ENCODE measurements at places on chromosomes 13 and 19.

GRCh38 chr13:91174886-91175501 is 172.5 kb upstream of the MIR17HG start:
- DNase-seq, result no peak

GRCh38 chr19:49194408-49194807 is 36.8 kb downstream of the TRPM4 start:
- DNase-seq, result no peak

DNA sequence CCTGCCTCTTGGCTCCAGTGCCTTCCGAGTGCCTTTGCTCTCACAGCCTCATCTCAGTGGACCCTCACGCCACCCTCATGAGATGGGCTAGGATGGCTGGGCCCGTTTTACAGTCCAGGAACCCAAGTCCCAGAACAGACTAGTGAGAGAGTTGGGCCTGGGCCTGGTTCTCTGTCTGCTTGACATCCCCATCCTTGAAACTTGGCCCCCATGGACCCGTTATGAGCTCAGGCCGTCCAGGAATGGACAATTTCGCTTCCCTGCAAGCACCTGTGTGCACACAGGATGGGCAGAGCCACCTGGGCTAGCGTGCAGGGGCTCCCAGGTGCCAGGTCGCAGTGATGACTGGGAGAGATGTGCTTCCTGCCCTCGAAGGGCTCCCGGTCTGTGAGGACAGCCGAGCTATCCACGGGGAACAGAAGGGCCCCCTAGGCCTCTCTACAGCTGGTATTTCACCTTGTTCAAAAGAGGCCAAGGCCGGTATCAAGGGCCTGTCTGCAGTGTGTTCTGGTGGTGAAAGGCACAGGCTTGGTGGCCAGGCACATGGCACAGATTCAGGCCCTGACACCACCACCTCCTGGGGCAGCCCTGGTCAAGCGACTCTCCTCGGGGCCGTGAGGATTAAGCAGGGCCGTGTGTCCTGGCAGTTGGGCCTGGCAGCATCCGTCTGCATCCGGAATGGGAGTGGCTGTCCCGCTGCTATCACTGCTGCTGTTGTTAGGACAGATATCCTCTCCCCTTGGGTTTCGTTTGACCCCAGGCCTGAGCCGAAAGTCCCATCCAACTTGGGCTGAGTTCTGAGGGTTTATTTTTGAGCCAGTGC is 38.9 kb downstream of the CAPN12 start:
- no peak for DNase-seq

DNA sequence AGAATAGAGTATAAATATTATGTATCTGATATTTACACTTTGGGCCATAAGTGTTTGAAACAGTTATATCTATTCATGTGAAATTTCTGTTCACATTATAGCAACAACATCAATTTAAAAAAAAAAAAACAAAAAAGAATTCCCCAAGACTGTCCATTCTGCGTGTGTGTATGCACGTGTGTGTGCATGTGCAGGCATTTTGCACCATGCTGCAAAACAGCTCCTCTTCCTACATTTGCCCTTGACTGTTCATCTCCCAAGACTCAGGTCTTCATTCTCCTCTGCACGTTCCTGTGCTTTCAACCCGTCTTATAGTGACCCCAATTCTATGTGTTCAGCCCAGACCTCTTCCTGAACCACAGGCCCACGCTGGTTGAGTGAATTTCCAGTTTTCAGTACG is 149.4 kb downstream of the SHISA2 start:
- DNase-seq, result no peak

DNA sequence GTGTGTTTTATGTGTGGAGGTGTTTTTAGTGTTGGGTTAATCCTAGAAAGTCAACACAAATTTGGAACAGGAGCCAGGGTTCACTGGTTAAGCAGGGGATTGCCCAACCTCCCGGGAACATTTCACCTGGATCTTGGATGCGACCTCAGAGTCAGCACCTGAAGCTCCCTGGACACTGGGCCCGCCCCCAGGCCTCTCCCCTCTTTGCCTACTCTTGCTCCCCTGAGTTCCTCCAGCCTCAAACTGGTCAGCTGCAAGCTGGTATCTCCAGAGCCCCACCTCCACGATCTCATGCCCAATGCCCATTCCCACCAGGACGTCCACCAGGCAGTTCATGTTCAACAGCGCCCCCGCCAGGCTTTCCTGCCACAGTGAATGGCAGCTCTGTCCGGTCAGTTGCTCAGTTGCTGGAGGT is 9.7 kb downstream of the HSD17B14 start:
- DNase-seq, result no peak

GRCh38 chr19:34595683-34596082 is 81.3 kb downstream of the SCGB2B2 start:
- no peak for DNase-seq

DNA sequence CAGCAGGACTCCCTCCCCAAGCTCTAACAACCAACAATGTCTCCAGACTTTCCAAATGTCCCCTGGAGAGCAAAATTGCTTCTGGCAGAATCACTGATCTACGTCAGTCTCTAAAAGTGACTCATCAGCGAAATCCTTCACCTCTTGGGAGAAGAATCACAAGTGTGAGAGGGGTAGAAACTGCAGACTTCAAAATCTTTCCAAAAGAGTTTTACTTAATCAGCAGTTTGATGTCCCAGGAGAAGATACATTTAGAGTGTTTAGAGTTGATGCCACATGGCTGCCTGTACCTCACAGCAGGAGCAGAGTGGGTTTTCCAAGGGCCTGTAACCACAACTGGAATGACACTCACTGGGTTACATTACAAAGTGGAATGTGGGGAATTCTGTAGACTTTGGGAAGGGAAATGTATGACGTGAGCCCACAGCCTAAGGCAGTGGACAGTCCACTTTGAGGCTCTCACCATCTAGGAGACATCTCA is 6.2 kb upstream of the CEACAM5 start:
- DNase-seq, result no peak

DNA sequence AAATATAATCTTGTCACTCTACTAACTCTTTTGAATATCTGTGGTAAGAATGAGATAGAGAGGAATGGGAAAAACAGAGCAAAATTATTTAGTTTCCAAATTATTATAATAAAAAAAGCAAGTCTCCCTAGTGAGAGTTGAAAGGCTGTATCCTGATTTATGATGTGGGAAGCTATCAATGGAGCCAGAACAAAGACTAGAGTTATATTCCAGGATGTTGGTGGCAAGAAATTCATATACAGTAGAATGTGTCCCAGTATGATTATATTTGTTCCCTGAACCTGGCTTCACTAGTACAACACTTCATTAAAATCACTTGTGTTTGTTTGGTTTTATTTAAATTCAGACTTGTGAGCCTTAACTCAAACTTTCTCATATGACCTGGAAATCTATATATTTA is 630.3 kb downstream of the GPC5 start:
- DNase-seq, result no peak

DNA sequence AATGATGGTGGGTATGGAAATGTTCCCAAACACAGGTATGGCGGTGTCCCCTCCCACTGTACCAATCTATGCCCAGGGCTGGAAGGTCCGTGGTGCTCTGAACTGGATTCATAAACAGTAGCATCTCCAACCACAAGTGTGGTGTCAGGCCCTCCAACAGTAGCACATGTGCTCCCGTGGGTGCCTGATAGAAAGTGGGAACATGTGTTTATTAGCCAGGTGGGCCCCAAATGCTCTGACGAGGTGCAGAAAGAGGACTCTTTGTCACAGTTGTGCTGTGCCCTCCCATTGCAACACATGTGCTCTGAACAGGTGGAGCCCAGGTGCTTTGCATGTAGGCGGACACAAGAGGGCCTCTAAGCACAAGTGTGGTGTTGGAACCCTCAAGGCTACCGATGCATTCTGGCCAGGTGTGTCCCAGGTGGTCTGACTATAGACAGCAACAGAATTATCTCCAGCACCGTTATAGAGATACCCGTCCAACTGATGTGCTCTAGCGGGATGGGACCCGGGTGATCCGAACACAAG is 75.4 kb upstream of the ZNF30 start:
- DNase-seq, result no peak

- DNase-seq, result no peak
Measured at GRCh38 chr13:45207319-45207718, 6.5 kb upstream of the KCTD4 start.

- DNase-seq, result no peak
Measured at GRCh38 chr19:19347401-19348110, 26.9 kb downstream of the MAU2 start.

DNA sequence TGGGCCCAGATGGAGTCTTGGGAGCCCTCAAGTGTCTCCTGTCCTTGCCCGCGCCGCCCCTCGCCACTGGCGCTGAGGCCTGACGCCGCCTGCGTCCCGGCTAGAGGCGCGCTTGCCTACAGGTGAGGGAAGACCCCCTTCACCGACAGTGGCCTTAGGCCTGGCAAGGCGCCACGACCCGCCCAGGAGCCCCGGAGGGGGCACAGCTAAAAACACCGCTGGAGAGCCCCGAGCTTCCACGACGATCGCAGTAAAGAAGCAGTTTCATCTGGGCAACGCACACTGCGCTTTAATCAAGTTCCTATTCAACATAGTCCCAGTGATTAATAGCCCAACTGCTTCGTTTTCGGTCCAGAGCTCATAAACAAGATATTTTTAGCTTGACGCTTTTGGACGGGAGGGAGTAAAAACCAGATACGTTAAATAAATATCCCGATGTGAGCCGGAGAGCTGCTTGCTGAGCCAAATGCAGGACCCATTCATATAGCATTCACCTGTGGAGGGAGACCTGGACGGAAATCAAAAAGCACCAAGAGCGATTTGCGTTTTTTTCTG is 1.5 kb upstream of the CEBPA start:
- no peak for DNase-seq

- DNase-seq, result no peak
Measured at GRCh38 chr13:95568131-95568530, 15.6 kb downstream of the CLDN10 start.

- DNase-seq, result no peak
Measured at GRCh38 chr13:97302611-97303010, 80.5 kb downstream of the MBNL2 start.

DNA sequence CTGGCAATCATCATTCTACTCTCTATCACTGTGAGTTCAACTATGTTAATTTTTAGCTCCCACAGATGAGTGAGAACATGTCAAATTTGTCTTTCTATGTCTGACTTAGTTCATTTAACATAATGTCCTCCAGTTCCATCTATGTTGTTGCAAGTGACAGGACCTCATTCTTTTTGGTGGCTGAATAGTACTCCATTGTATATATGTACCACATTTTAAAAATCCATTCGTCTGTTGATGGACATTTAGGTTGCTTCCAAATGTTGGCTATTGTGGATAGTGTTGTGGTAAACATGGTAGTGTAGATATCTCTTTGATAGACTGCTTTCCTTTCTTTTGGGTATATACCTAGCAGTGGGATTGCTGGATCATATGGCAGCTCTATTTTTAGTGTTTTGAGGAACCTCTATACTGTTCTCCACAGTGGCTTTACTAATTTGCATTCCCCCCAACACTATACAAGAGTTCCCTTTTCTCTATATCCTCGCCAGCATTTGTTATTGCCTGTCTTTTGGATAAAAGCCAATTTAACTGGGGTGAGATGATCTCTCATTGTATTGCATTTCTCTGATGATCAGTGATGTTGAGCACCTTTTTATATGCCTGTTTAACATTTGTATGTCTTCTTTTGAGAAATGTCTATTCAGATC is 124.1 kb downstream of the PCCA start:
- DNase-seq, result no peak

DNA sequence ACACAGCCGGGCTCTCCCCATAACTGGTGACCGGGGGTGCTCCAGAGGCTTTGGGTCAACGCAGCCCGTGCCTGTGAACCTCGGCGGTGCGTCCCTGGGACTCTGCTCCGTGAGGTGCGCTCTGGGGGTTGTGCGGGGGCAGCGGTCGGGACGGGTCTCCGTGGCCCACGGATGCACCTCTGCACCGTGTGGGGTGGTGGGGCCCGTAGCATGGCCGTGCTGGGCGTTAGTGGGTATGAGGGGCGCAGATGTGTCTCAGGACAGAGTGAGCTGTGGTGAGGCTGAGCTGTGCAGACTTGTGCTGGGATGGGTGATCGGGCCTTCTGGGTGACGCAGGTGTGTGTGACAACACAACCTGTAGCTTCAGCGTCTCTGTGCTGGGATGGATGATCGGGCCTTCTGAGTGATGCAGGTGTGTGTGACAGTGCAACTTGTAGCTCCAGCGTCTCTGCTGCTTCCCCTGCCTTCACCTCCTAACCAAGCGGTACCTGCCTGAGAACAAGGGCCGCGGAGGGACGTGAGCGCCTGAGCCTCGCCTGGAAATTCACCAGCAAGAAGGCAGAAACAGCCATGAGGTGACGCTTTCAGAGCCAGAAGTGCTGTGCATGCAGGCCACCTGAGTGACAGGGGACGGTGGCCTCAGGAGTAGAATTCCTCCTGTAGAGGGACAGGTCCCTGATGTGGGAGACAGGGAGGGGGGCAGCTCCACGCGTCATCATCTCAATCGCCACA is 599 bp downstream of the ZNF331 start:
- no peak for DNase-seq

- no peak for DNase-seq
Measured at GRCh38 chr13:27971236-27971645, 2.1 kb upstream of the CDX2 start.

DNA sequence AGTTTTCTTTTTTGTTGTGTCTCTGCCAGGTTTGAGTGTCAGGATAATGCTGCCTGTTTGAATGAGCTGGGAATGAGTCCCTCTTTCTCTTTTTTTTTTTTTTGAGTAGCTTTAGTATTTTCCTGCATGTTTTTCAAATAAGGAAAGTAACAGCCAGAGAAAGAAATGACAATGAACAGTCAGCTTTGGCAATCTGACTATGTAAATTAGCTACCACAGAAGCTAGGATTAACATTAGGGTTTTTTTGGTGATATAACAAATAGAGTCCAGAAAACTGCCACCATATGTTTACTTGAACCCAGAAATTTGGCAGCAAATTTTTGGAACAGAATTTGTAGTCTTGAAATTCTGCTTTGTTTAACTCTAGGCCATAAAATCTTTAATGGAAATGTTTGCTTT is 50.5 kb downstream of the SGCG start:
- no peak for DNase-seq

GRCh38 chr19:13742756-13743155 is 21.6 kb upstream of the MRI1 start:
- DNase-seq, result no peak

- DNase-seq, result no peak
Measured at GRCh38 chr19:35883882-35884281, 15.5 kb downstream of the APLP1 start.

DNA sequence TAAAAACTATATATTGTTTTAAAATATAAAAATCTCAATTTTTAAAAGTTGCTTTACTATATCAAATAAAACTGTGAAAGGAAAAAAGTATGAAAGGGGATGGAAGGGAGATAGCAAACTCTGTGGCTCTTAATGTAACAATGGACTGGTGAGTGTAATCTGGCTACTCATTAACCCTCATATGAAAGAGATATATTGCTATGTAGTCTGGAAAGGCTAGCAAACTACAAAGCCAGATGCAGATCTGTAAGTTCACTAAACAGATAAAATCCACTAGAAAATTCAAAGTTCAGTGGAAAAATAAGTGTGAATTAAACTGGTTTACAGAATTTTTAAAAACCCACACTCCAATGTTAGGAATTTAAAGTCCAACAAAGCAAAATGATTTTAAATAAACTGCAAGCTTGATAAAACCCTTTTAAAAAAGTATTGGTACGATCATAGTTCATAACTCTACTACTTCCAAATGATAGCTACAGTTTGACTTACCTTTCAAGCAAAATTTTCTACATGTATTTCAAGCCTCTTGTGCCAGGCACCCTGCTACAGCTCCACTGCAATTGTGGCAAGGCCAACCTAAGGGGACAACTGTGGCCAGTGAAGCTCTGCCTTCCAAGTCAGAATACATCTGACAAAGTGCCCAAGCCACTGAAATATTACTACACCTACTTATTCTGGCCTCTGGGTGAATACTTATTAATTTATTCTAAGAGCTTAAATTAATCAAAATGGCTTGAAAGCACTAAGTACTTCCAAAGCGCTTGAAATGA is 647 bp upstream of the ELF1 start:
- DNase-seq, result no peak

All from NCI-H187 (cell line).